Occipital lobe (tissue), 3 donors: ENCODE measurements at places on chromosomes 1 and 21. TPM values are rescaled to one million over a fixed set of nuclear protein-coding genes. Genes with fewer than 3 reads are reported as not detected.

DNA sequence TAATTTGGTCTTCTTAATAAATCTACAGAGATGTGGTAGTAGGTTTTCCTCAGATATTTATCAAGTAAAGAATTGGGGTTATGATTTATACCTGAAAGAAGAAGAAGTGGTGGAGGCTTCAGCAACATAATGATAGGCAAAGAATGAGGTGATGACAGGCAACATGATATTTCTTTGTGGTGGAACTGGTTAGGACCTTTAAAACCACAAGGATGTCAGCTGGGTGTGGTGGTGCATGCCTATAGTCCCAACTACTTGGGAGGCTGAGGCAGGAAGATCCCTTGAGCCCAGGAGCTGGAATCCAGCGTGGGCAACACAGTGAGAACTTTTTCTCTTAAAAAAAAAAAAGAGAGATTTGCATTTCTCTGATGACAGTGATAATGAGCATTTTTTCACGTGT is 34.1 kb upstream of the COL11A1 start:
- DNase-seq, result no peak

DNA sequence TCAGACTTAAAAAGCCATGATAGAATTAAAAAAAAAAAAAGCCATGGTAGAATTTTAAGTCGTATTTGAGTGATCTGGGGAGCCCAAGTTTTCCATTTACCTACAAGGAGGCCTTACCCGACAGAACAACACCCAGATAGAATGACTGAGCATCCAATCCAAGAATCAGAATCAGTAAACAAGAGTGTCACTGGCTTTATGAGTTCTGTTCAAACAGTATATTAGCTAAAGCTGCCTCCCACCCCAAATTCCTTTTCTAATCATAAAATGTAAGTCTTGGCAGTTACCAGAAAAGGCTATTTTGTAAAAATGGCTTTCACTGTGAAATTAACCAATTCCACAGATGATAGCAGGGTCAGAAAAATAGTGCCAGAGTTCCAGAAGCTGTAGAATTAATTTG is 1.2 kb downstream of the GTF2B start:
- DNase-seq, result no peak

DNA sequence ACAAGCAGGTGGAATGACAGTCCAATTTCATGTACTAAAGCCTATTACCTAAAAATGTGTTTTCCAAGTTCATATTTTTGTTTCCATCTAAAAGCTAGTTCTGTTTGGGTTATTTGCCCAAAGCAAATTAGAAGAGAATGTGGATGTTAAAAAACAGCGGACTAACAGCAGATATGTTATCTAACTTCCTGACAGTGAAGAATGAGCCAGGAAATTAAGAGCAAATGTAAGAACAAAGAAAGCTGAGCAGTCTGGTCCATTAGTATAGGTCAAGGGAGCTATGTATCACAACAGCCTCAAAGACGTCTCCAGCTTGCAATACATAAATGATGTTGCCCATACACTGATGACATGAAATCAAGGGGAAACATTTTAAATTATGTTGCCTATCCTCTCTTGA is 145.5 kb upstream of the PLD5 start:
- DNase-seq, result no peak

DNA sequence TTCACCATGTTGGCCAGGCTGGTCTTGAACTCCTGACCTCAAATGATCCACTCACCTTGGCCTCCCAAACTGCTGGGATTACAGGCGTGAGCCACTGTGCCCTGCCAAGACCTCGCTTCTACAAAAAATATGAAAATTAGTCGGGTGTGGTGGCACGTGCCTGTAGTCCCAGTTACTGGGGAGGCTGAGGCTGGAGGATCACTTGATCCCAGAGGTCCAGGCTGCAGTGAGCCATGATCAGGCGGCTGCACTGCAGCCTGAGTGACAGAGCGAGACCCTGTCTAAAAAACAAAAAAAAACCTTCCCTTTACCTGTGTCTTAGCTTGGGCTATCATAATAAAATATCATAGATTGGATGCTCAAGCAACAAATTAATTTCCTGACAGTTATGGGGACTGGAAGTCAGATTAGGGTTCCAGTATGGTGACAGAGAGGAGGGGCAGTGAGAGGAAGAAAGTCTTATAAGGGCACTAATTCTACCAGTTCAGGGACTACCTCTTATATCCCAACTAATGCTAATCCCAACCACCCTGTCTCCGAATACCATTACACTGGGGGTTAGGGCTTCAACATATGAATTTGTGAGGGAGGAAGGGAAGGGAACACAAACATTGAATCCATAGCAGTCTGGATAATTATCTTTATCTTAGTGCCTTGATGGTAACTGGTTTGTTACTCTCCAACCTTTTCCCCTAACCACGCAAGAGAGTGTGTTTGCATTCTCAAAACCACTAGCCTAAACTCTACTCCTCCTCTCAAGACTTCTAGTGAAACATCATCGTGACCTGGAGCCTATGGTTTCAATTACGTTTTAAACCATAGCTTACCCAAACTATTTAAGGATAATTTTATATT is 1.0 kb upstream of the NAXE start:
- no peak for DNase-seq

DNA sequence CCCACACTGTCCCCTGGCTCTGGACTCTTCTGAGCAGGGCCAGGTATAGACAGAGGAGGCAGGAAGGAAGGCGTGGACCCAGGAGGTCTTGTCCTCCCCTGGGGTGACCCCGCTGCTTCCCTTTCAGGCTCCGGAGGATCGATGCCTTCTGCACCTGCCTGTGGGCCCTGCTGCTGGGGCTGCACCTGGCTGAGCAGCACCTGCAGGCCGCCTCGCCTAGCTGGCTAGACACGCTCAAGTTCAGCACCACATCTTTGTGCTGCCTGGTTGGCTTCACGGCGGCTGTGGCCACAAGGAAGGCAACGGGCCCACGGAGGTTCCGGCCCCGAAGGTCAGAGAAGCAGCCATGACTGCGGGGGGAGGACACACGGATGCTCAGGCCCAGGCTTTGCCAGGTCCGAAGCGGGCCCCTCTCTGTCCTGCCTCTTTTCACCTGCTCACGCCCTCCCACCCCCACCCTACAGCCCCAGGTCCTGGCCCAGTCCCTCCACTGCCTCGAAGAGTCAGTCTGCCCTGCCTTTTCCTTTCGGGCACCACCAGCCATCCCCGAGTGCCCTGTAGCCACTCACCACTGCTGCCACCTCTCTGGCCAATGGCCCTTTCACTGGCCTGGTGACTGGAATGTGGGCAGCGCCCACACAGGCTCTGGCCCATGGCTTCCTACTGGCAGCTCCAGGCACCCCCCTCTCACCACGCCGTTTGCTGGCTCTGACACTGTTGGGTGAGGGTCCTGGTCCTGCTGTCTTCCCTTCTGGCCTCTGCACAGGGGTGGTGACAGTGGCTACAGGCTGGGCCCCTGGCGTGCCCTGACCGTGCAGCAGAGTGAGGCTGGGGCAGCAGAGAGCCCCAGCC is 13.5 kb downstream of the TMEM201 start:
- no peak for DNase-seq

- DNase-seq, result no peak
These were observed 60.2 kb downstream of the TRABD2B start for GRCh38 chr1:47936916-47937551.

- DNase-seq, result peak; percentile 24
These were observed 660 bp upstream of the PDE4B start for GRCh38 chr1:65791801-65792668.

DNA sequence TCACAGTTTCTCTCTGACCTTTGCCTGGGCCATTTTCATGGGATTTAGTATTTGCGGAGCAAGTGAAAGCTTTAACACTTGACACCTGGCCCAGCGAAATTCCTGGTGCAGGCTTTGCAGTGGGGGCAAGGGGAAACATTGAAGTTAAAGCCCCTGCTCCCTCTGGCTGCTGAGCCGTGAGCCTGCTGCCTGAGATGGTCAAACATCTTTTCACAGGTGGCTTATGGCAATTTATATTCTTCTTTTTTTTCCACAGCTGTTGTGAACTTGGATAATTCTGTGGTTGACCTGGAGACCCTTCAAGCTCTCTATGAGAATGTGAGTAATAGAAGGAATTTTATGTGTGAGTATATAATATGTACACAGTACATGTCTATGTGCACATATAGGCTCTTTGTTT is 202.9 kb downstream of the FMN2 start:
- DNase-seq, result no peak

GRCh38 chr21:34818662-34819158 is 149.9 kb downstream of the CLIC6 start:
- no peak for DNase-seq

- DNase-seq, result peak; percentile 33
These were observed 17.6 kb downstream of the PBX1 start for GRCh38 chr1:164576291-164577271.

DNA sequence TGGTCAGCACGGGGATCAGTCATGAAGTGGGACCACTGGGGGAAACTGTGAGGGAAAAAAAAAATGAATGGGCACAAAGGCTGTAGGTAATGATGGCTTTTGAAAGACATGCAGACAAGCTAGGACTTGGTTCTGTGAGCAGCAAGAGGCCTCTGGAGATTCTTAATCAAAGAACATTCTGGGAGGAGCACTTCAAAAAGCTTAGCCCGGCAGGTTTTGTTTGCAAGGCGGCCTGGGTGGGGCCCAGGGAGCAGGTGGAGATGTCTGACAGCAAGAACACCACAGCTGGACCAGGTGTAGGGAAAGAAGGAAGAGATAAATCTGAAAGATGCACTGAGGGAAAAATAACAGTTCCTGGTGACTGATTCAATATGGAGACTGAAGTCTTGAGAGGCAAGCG is 6.0 kb downstream of the TEX35 start:
- no peak for DNase-seq

DNA sequence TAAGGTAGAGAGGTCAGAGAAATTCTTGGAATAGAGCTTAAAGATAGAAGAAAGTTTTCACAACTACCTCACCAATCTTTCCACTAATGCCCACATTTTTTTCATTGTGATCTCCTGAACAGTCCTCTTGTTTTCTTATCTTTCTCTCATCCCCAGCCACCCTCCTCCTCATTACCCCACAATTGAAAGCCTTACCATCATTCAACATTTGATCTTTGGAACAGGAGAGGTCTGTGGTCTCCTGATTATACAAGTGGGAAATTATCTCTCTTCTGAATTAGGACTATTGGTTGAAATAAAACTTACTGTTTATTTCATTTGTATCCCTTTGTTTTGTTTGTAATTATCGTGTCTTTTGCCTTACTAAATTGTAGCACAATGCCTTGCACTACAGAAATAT is 29.6 kb downstream of the DNAH14 start:
- no peak for DNase-seq

DNA sequence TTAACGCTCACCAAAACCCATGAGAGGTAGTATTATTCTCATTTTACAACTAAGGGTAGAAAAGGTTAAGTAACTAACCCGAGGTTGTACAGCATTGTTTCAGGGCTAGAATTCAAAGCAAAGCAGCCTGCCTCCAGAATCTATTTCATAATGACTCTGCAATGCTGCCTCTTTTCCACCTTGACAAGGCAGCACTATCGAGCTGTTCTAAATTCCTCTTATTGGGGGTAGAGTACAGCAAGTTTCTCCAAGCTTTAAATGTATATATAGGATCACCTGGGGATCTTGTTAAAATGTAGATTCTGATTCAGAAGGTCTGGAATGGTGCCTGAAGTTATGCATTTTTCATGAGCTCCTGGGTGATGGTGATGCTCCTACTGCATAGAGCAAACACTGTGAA is 30.1 kb downstream of the WNT2B start:
- no peak for DNase-seq

- no peak for DNase-seq
These were observed 1141.6 kb downstream of the KCNT2 start for GRCh38 chr1:195466639-195467038.

DNA sequence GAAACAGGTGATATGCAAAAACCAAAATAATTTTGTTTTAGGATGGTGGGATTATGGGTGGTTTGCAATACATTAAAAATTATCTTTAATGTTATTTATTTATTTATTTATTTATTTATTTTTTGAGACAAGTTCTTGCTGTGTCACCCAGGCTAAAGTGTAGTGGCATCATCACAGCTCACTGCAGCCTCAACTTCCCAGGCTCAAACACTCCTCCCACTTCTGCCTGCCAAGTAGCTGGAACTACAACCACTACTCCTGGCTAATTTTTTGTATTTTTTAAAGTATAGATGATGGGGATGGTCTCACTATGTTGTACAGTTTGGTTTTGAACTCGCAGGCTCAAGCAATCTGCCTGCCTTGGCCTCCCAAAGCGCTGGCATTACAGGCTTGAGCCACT is 6.5 kb upstream of the PYCR2 start:
- DNase-seq, result no peak

DNA sequence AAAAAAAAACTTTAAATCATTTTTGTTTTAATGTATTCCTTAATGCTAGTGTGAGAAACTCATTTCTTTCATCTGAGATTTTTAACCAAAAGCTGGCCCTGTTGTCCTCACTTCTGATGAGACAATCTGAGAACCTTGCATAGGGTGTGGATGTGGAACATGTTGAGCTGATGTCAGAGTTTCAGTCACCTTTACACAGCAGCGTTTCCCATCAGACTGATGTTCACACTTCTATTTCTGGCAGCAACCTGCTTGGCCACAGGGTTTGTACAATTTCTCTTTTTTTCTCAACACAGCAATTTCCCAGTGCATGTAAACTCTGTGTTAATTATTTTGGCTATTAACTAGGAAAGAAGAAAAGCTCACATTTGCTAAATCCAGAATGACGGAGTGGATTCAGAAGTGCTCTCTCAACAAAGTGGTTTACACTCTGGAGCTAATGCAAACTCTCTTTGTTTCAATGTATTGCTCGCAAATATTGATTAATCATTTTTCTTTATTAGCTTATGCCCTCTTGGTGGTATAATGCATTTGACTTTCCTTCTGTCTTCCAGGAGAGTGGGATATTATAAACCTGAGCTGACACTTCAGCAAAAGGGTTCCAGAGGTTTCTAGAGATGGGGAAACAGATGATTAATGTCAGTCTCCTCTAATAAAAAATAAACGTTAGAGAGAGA is 70.5 kb upstream of the HSPA13 start:
- DNase-seq, result no peak

- no peak for DNase-seq
These were observed 44.3 kb upstream of the ERRFI1 start for GRCh38 chr1:8070381-8070811.

DNA sequence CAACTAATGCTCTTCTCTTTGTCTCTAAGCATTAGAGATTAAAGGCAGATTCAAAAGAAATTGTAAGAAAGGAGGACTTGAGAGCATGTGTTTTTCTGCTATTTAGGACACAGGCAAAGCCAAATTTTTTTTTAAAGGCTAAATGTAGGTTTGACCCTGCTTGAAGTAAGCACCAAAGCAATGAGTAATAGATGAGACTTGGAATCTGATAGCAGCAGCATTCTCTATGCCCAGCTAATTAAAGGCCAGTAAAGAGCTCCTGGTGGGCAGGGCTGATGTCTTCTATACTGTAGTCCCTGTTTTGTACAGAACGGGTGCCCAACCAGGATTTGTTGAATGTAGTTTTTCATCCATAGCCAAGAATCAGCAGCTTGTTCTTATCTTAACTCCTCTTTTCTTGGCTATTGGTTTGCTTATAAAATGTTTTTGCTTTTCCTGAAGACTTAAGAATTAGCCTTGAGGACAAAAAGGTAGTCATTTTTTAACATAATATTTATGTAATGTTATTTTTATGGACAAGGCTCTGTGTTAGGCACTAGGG is 179.6 kb downstream of the LMO4 start:
- no peak for DNase-seq

The C1orf116 gene
- total RNA-seq, result not detected

The AMY1C gene
- not detected for total RNA-seq

The CPTP gene
- total RNA-seq, result 12.3 TPM

The FCN3 gene
- not detected for total RNA-seq

The NPPA gene
- total RNA-seq, result 0.47 TPM

The DPYD gene
- total RNA-seq, result 72.1 TPM

The PGBD5 gene
- total RNA-seq, result 25.6 TPM
